Fibroblast of upper back skin (primary cell): ENCODE measurements at places on chromosomes 6 and 20.

DNA sequence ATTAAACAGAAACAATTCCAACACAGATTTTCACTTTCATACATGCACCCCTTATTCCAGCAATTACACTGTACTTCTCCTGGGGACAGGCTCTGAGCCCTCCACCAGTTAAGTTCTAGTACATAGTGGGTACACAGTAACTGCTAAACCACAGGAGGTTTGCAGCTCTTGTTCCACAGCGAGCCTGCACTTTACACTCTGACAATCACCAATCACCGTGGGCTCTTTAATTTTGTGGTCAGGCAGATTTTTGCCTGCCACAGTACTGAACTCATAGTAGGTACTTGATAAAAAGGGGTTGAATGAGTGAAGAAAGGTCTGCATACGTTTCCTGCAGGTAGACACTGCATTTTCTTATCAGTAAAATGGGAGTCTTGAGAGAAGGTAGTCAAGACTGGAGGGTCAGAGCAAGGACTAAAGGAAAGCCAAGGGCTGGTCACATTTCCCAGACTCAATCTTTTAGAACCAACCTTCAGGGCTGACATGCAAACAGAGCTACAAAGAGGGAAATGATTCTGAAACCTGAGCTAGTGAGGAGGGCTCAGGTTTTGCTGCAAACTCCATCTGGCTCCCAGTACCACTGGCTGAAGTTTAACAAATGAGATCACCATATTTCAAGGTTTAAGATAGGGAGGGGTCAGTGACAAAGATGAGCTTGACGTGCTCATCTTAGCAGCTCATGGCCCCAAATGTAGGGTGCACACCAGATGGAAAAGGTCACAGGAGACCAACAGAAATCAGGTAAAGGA, 404.6 kb downstream of the BTBD9 start:
- no peak for DNase-seq

DNA sequence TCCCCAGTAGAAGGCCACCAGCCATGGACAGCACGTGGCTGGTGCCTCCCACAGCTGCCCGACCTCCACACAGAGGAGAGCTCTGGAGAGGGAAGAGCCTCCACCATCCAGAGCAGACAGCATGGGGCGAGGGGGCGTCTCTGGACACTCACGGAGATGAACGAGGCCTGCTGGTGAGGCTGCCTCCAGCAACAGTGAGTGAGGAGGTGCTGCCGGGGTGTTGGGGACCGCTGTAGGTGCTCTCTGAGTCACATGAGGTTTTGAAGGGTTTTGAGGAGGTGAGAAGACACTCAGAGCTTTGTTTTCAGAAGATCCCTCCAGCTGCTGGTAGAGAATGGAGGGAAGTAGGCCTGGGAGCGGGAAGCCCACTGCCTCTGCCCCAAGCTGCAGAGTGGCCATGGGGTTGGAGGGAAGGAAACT, 65.6 kb downstream of the THBS2 start:
- no peak for DNase-seq

GRCh38 chr20:59371431-59371830, 71.0 kb downstream of the EDN3 start:
- no peak for DNase-seq

GRCh38 chr20:38092915-38093314, 59.4 kb downstream of the RPRD1B start:
- no peak for DNase-seq

GRCh38 chr20:34791289-34792020, 34.0 kb downstream of the NCOA6 start:
- DNase-seq = peak; percentile 87

- DNase-seq = no peak
These were observed 4.9 kb upstream of the RNF182 start for GRCh38 chr6:13919861-13920260.

DNA sequence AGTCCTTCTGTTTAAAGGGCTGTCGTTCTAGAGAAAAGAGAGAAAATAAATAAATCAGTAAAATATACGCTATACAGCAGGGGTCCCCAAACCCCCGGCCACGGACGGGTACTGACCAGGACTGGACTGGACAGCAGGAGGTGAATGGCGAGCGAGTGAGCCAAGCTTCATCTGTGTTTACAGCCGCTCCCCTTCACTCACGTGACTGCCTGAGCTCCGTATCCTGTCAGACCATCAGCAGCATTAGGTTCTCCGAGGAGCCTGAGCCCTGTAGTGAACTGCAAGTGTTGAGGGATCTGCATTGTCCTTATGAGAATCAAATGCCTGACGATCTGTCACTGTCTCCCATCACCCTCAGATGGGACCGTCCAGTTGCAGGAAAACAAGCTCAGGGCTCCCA, 76.5 kb downstream of the ZNF217 start:
- DNase-seq = no peak

DNA sequence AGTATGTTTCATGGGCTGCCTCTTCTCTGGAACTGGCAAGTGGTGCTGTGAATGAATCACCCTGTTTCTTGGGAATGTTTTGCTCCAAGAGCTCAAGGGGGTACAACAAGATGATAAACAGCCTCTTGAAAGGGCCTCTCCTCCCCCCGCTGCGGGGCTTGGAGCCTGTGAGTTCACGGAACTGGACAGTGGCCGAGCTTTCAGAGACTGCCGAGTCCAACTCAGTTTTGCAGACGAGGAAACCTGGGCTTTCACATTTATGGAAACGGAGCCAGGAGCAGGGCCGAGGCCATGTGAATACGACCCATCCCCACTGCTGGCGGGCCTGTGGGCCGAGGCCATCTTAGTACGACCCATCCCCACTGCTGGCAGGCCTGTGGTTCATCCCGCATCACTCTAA, 18.2 kb upstream of the SRC start:
- DNase-seq = peak; percentile 85

DNA sequence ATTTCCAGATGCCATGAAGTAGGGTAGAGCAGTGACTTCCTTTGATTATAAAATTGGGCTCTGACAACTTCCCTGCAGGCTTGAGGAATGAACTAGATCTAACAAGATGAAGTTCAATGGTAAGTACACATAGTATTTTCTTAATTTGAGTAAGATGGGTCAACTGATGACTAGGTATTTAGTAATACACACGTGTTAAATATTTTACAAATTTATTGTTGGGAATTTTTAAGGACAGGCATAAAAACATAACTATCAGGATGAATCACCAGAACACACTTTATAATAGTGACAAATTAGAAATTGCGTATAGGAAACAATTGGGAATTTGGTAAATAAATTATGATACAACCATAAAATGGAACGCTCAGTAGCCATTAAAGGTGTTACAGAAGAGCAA, 762.4 kb upstream of the SLC35B3 start:
- no peak for DNase-seq

DNA sequence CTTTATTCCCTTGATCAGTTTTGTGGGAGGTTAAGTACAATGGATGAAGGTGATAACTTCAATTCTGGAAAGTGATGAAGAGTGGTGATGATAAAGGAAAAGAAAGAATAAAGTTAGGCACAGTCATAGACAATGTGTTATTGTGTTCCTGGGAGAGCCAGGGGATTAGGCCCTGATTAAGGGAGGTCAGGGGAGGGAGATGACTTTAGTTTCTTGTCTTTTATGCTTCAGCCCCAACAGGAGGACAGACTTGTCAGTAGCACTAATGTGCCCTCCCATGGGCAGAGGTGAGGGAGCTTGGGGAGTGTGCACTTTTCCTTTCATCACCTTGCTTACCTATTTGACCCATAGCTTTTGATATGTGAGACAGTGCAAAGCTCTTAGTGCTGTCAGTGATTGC, 115.7 kb downstream of the CD109 start:
- no peak for DNase-seq

DNA sequence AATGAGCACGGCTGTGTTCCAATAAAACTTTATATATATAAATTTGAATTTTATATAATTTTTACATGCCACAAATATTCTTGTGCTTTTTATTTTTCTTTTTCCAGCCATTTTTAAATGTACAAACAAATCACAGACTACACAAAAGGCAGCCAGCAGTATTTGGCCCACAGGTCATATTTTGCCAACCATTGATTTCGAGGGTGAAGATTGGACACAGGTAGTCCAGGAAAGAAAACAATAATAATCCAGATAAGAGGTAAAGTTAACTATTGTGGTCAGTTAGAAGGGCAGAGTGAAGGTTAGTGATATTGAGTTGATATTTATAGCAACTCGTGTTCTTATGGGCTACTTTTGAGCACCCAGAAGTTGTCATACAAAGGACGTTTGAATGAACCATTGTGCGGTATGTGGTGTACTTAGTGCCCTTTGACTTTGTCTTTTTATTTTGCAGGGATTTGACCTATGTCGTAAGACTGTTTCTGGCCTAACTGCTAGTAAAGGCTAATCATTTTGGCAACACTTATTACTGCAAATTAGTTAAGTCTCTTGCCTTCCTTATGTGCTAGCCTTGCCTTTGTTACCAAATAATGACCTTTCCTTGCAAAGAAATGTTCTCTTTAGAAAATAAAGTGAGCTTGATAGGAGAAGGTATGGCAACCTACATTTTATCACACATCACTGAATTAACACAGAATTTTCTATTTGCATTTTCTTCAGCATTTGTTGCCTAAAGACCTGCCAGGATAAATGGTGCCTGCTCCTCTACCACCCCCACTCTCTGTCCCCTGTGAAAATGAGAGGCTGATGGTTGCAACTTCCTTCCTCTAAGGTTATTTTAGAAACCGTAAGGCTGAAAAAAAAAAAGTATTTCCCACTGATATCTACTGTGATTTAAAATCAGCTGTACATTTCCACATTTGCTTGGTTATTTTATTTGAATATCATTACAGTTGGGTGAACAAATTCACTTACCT, 493.9 kb upstream of the SOX4 start:
- DNase-seq = no peak

GRCh38 chr6:133396233-133396983, 155.3 kb downstream of the EYA4 start:
- DNase-seq = peak; percentile 36

DNA sequence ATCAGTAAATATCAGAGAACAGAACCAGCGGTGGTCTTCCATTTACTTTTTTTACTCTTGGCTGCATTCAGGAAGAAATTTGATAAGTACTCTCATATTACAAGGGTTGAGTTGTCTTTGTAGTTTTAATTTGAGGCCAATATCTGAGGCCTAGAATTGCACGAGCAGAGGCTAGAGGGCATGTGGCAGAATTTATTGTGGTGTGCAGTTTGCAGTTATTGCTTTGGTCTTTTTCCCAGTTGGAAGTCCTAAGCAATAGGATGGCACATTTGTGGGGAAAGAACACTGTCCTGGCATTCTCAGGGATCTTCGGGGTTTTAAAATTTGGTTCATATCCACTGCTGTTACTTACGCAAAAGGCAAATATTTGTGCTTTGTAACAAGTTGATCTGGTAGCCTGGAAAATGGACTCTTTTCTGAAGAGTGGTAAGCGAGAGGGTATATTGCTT, 66.0 kb downstream of the CTNNBL1 start:
- no peak for DNase-seq

DNA sequence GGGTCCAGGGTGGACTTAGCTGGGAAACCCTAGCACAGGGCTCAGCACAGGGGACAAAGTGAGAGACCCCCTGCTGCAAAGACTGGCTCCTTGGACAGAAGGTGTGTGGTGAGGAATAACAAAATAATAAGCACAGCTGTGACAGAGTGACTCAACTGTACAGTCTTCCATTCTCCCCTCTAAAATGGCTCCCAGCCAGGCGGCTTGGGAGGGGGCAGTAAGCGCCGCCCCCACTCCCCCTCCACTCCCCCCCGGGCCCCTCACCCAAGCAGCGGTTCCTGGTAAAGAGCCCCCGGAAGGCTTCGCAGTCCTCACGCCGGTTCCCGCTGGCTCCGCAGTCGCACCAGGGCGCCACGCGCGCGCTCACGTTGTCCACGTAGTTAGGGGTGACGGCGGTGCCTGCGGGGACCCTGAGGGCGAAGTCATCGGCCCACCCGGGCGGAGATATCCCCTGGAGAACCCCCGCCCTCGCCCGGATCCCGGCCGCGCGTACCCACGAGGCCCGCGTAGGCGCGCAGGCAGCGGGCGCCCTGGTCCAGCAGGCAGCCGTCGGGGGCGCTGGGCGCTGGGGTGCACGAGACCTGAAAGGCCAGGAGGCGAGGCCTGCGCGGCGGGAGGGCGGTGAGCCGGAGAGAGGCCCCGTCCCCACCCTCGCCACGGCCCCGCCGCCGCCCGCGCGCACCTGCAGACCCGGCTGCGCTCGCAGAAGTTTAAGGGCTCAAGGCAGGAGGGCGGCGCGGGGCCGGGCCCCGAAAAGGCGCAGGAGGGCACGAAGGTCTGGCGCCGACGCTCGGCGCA, 2.7 kb downstream of the GFRA4 start:
- no peak for DNase-seq

- peak; percentile 10 for DNase-seq
These were observed 109.9 kb downstream of the MAP3K4 start for GRCh38 chr6:161101517-161101916.

DNA sequence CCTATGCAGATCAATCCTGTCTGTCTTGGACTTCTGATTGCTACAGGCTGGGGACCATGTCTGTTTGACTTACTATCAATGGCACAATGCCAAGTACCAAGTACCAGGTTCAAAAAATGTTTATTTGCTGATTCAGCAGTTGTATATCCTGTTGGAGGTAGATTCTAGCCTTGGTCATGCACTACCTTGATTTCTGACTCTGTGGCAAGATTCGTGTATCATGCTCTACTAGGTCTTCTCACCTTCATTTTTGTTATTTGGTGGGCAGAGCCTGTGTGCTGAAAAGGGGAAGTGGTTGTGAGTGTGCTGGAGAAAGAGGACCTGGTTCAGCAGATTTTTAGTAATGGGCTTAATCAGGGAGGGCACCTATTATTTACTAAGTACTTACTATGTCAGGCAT, 192.4 kb upstream of the MYLIP start:
- no peak for DNase-seq

DNA sequence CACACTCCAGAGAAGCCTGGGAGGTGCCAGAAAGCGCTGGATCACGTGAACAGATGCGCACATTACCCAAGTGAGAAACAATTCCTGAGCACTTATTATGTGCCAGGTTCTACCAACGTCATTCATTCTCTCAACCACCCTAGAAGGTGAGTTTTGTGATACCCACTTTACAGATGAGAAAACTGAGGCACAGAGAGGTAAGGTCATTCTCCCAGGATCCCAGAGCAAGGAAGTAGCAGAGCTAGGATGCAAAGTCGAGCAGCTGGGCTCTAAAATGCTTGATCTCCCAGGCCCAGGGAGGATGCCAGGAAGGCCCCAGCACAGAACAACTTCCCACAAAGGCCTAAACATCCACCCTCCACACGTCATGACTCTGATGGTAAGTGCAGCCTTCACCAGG, 85.6 kb downstream of the PREX1 start:
- DNase-seq = no peak

DNA sequence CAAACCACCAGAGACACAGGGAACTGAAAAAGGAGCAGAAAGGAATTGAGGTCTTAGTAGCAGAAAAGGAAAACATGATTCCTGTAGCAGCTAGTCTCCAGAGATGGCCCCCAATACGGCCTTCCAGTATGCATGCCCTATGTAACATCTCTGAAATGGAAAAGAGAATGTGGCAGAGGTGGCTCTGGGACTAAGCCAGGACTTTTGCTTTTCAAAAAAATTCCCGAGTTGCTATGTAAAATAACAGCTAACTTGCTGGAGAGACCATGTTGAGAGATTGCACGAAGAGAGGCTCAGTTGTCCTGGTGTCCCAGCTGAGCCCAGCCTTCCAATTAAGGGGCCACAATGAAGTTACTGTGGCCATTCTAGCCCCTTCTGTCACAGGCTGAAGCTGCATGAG, 27.7 kb downstream of the IL20RA start:
- no peak for DNase-seq
